ENCODE measurements at places on chromosomes 1 and 21. TPM values are rescaled to one million over a fixed set of nuclear protein-coding genes. Genes with fewer than 3 reads are reported as not detected.

- no peaks in the 10 kb centered on the region for H3K36me3 ChIP-seq
- H3K4me1 ChIP-seq: no peaks in the 10 kb centered on the region
- no peak overlapping the region for H3K27ac ChIP-seq
- no peak overlapping the region for H3K4me3 ChIP-seq
Measured at GRCh38 chr21:16829532-16829931, 683.3 kb upstream of the CXADR start.

DNA sequence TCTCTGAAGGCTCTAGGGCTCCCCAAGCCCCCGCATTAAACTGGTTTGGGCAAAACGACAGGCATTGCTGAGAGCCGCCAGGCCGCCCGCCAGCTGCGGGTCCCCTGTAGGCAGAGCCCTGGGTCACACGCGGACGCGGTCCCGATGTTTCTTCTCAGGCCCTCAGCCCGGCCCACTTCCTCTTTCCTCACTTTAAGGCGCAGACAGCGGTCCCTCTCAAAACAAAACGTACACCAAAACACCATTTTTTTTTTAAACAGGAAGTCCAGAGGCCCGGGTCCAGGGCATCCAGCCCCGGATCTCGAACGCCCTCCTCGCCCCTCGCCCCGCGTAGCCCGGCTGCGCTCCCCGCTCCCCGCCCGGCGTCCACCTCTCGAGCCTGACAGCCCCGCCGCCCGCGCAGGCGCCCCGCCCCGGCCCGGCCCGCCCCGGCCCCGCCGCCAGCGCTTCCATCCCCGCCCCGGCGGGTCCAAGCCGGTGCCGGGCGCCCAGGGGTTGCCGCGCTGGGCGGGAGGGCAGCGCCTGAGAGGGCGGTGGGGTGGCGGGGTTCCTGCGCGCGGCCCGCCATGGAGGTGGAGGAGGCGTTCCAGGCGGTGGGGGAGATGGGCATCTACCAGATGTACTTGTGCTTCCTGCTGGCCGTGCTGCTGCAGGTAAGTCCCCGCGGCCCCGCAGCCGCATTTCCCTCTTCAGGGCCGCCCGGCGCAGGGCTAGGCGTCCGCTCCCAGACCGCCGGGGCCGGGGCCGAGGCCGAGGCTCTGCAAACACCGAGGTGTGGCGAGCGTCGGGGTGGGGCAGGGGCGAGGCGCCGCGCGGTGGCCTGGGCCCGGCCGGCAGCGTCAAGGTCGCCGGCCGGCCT, at the start of gene SLC22A15:
Gene SLC22A15 (plus strand): TSS at position 452 of the 859 bp plus-strand sequence. CDS start 115 bp downstream, at position 567.
- H3K36me3 ChIP-seq: no peaks in the 10 kb centered on the region
- H3K4me1 ChIP-seq: no peaks in the 10 kb centered on the region
- peak; percentile 17 for DNase-seq
- peak within 1 kb of the TSS; percentile 46 for H3K4me3 ChIP-seq

DNA sequence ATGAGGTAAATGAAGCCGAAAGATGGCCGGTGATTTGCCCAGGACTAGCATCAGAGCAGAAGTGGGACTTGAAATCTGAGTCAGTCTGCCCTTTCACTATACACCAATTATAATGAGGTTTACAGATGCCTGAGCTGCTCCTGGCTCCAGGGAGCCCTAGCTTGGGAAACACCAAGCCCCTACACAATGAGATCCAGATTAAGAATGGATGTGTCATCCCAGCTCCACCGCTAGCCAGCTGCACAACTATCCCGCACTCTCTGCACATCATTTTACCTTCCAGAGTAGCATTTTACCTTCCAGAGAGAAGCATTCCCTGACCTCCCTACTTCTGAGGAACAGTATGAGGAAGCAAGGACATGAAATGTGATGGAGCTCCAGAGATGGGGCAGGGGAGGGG, 27.0 kb downstream of the SERTAD4 start:
- DNase-seq: no peak
- no peak overlapping the region for H3K4me3 ChIP-seq
- no peaks in the 10 kb centered on the region for H3K36me3 ChIP-seq
- no peaks in the 10 kb centered on the region for H3K27me3 ChIP-seq
- H3K4me1 ChIP-seq: no peaks in the 10 kb centered on the region
- H3K27ac ChIP-seq: no peak overlapping the region

DNA sequence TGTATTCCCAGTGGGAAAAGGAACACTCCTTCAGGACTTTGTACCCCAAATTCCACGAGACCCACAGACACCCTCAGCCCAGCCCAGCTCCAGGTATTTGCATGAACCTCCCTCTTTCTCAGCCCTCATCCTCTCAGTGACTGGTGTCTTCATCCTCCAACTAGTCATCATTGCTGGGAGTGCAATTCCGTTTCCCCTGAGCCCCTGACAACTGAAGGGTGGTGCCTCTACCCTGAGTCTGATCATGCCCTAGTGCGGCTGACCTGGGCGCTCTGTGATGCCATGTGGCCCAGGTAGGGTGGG, 3.8 kb upstream of the ZNF692 start:
- peak overlapping the region; percentile 77 for H3K4me3 ChIP-seq
- H3K4me1 ChIP-seq: peaks cover 36% of the 10 kb centered on the region
- no peak for DNase-seq
- no peaks in the 10 kb centered on the region for H3K36me3 ChIP-seq

DNA sequence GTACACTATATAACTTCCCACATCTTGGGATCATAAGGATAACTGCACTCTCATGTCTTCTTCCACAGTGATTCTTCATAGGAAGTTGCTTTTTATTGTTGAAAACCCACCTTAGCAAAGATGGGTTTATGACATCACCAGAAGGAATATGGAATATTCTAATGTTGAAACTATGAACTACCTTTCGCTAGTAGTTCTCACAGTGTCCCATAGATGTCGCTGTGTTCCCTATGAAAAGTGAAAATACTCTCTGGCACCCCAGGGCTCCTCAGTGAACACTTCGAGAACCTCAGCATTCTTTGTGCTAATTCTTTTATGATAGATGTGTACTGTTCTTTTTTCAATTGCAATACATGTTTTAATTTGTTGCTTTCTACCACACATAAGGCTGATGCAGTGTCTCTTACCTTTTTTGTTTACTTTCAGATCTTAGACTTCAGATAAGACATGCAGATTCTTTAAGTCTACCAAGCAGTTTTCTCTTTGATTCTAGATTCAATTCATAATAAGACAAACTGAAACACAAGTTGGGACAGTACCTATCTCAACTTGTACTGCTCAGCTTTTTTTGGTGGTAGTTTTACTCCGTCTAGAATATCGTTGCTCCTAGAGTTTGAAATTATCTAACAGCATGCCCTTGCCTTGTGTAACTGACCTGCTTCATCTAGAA, 90.8 kb downstream of the GTF2B start:
- peaks cover 14% of the 10 kb centered on the region for H3K36me3 ChIP-seq
- no peak for DNase-seq
- H3K4me1 ChIP-seq: no peaks in the 10 kb centered on the region
- H3K27ac ChIP-seq: no peak overlapping the region
- H3K27me3 ChIP-seq: no peaks in the 10 kb centered on the region
- no peak overlapping the region for H3K4me3 ChIP-seq

DNA sequence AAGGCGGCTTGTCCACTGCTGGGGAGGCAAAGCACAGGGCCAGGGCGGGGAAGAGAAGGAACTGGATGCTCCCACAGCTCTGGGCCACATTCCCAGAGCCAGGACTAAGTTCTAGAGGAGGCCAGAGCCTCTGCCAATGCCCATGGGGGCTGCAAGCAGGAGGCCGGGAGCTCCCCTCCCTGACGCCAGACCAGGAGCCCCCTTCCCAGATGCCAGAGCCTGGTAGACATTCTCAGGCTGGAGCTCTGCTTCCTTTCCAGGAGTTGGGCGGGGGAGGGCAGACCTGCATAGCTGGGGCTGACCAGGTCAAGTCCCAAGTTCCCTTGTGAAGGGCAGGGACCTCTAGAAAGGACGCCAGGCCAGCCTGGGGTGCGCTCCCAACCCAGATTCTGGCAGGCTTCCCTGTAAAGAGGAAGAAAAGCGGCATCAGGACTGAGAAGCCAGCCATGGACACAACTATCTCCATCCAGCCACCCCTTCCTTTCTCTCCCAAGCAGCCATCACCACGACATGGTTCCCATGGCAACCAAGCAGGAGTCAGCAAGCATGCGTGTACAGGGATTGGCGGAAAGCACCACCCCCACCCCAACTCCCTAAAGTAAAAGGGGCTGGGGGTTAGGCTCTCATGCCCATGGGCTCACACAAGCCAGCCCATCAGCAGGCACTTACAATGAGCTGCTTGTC, 13.4 kb downstream of the KIF21B start:
- H3K4me3 ChIP-seq: no peak overlapping the region
- H3K27ac ChIP-seq: no peak overlapping the region
- peaks cover 7% of the 10 kb centered on the region for H3K27me3 ChIP-seq
- no peak for DNase-seq
- no peaks in the 10 kb centered on the region for H3K36me3 ChIP-seq
- H3K4me1 ChIP-seq: peaks cover 2% of the 10 kb centered on the region

The WLS gene
- total RNA-seq: 8.6 TPM

The IFNGR2 gene
- total RNA-seq: 13.9 TPM

Measured in gastrocnemius medialis (tissue), 4 donors.